ENCODE measurements at places on chromosomes 1 and 21.

- peak; percentile 15 for DNase-seq
These were observed 560 bp upstream of the CSDE1 start for GRCh38 chr1:114758256-114758832.

DNA sequence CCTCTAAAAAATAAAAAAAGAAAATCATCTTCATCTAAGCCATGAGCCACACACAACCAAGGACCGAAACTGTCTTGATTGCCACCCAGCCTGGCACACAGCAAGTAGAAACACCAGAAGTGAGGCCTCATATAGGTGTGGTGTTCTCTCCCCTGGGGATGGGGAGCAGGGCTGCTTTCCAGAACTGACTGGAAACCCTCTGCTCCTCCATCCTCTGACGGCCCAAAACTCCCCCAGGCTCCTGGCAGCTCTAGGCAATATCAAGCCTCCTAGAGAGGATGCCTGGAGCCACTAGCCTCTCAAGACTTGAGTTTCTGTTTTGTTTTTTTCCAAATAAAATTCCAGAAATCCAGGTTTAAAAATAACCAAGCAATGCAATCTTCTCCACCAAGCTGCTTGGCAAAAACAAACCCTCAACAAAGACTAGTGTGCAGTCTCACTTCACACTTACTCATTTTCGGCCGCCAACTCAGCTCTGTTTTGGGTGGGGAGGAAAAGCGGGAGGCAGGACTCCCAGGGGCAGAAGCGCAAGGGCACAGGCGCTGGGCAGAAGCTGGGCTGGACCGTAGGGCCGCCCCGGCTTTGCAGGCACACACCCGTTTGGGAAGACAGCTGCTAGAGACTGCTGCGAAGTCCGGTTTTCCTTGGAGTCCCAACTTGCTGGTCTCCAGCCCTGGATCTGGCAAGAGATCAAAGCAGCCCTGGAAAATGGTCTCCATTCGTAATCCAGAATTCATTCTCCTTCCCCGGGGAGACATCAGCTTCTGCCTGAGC, 78.2 kb upstream of the CAPZB start:
- no peak for DNase-seq

- DNase-seq = no peak
These were observed 60.8 kb upstream of the SLC35F3 start for GRCh38 chr1:233843525-233844204.

GRCh38 chr1:204623894-204624361, 61.6 kb downstream of the LRRN2 start:
- DNase-seq = no peak

DNA sequence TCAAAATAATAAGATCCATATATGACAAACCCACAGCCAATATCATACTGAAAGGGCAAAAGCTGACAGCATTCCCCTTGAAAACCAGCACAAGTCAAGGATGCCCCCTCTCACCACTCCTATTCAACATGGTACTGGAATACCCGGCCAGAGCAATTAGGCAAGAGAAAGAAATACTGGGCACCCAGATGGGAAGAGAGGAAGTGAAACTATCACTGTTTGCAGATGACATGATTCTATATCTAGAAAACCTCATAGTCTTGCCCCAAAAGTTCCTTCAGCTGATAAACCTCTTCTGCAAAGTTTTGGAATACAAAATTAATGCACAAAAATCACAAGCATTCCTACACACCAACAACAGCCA, 442.7 kb downstream of the PTBP2 start:
- no peak for DNase-seq

DNA sequence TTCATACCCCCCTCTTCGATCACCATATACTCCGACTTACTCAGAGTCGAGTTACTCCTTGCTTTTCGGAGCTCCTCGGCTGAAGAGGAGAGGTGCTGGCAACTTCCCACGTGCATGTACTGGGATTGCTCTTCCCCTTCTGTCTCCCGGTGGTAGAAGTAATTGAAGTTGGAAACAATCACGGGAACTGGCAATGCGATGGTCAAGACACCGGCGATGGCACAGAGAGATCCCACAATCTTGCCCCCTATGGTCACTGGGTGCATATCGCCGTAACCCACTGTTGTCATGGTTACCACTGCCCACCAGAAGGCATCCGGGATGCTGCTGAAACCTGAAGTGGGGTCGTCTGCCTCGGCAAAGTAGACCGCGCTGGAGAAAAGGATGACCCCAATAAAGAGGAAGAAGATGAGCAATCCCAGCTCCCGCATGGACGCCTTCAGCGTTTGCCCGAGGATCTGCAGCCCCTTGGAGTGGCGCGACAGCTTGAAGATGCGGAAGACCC, 1.5 kb downstream of the KCNA3 start:
- DNase-seq = no peak

GRCh38 chr1:43288785-43289706, 3.7 kb upstream of the C1orf210 start:
- no peak for DNase-seq

DNA sequence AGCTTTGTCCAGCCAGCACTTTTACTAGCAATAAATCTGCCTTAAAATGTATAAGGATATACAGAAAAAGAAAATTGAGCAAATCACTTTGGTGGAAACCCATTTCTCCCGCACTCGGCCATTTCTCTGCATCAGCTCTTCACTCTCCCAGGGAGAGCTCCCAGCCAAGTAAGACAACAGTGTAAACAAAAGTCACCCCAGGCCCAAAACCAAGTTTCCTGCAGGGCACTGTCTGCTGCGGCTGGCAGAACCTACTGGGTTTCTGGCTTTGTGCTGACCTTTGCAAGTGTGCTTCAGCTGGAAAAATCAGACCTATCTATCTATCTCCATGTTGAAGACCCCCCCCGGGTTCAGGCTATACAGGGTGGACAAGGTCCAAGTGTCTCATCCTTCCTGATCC, 476.7 kb upstream of the CAMK1G start:
- DNase-seq = no peak

DNA sequence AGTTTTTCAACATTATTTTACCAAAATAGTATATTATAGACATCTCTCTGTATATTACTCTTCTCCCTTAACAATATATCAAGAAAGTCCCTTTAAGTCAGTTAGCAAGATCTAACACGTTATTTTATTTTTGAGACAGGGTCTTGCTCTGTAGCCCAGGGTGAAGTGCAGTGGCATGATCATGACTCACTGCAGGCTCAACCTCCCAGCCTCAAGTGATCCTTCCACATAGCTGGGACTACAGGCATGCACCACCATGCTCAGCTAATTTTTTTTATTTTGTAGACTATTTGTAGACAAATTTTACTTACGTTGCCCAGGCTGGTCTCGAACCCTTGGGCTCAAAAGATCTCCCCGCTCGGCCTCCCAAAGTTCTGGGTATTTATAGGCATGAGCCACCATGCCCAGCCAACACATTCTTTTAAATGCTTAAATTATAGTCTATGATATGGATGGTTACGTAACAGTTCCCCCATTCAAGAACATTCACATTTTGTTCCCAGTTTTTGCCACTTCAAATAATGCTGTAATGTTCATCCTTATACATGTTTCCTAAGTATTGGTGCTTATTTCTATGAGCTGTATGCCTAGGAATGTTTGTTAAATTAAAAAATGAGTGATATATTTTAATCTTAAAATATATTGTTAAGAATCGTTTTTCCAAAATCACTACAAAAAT, 70.4 kb downstream of the TUT4 start:
- no peak for DNase-seq

- DNase-seq = no peak
These were observed 19.5 kb downstream of the PAFAH2 start for GRCh38 chr1:25978403-25978802.

DNA sequence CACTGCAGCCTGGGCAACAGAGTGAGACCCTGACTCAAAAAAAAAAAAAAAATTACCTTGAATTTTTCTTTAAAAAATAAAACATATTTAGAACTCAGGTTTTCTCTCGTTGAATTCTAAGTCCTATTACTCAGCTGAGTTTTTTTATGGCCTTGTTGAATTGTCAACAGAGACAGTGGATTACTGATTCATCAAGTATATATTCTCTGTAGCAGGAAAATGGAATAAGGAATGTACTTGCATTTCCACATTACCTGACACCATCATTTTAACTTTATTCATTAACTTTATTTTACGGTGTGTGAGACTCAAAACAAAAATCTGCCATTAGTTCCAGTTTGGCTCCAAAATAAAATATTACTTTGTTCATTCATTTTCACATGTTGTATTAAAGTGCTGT, 53.8 kb upstream of the APP start:
- DNase-seq = no peak

DNA sequence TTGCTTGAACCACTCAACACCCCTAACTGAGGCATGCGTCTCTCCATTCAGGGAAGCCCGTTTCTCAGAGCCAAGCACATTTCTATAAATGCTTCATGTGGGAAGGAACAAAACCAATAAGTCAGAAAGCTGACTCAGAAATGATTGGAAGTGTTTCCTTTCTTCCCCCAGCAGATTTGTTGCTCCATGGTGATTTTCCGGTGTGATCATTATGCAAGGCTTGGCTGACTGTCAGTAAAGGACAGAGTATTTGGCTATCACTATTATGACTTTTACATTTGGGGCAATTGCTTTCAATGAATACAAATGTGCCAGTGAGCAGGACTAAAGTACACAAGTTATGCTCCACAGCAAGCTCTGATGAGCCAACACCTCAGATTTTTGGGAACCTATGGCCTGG, 53.3 kb upstream of the ZC3H11B start:
- DNase-seq = no peak

DNA sequence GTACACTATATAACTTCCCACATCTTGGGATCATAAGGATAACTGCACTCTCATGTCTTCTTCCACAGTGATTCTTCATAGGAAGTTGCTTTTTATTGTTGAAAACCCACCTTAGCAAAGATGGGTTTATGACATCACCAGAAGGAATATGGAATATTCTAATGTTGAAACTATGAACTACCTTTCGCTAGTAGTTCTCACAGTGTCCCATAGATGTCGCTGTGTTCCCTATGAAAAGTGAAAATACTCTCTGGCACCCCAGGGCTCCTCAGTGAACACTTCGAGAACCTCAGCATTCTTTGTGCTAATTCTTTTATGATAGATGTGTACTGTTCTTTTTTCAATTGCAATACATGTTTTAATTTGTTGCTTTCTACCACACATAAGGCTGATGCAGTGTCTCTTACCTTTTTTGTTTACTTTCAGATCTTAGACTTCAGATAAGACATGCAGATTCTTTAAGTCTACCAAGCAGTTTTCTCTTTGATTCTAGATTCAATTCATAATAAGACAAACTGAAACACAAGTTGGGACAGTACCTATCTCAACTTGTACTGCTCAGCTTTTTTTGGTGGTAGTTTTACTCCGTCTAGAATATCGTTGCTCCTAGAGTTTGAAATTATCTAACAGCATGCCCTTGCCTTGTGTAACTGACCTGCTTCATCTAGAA, 90.8 kb downstream of the GTF2B start:
- DNase-seq = peak; percentile 8

DNA sequence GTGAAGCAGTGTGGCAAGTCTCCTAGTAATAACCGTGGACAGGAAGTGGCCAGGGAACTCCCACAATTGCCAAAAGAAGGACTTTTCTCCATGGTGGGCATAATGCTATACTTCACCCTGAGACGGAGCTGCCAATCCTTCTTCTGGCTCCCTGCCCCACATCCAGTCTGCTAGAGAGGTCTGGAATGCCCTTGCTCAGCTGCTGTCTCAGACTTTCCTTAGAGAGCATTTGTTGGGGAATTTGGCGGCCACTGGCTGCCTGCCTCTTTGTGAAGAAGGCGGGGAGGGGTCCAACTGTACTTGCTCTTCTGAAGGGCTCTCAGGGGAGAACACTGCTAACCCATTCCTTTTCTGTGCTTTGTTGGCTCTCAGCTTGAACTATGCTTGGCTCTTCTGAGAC, 123.7 kb upstream of the EDN2 start:
- DNase-seq = no peak

DNA sequence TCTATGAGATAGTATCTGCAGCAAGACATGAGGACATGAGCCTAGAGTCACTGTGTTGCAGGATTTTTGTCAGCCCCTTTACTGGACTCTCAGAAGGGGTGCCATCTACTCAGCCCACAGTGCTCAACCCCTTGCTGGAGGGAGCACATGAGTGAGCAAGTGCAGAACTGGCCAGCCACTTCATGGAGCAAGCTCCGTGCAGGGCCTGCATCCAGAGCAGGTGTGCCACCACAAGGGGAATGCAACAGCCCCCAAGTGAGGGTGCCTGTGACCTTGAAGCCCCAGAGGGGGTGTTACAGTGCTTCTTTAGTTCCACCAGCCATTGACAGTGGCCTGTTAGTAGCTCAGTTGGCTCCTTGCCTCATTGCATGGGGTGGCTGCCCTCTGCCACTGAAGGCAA, 649.7 kb downstream of the PLPP3 start:
- DNase-seq = no peak

DNA sequence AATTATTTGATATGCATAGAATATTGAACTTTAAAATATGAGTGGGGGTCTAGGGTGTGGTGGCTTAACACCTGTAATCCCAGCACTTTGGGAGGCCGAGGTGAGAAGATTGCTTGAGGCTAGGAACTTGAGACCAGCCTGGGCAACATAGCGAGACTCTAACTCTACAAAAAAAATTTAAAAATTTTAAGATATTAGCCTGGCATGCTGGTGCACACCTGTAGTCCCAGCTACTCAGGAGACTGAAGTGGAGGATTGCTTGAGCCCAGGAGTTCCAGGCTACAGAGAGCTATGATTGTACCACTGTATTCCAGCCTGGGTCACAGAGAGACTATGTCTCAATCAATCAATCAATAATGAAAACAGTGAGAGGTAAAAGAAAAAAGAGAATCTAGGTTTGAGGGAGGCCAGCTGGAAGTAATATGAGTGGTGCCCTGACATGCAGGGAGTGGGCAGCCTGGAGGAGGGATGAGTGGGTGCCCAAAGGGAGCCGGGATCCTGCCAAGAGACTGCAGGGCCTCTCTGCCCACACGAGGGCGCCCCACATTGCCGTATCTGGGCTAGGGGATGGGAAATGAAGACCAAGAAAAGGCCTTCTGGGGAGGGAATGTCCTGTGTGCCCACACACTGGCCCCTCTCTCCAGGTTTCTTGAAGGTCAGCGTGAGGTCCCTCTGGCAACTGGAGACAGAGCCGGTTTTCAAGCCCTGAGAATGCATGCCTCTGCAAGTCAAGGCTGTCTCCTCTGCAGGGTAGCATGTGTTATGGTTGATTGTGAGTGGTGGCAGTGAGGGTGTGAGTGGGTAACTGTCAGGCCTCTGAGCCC, 93.9 kb upstream of the PPM1J start:
- peak; percentile 85 for DNase-seq

- DNase-seq = no peak
These were observed 24.0 kb upstream of the GNPAT start for GRCh38 chr1:231217056-231217455.

DNA sequence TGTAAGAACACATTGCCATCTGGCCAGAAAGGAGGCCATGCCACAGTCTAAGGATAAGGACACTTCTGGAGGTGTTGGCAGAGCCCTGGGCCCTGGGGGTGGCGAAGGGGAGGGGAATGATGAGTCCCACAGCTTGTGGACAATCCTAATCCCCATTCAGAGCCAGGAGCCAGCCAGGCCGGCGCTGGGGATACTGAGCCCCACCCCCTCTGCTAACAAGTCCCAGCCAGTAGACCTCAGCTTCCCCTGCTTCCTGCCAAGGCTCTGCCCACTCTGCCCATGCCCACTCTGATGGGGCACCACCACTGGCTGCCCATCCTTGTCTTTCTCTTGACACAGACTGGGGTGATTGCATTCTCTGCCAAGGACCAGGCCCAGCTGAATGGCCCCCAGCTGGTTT, 71.9 kb downstream of the NAV1 start:
- no peak for DNase-seq

Data from iPS-NIHi11 (cell line).